HS-27A (cell line): ENCODE measurements at places on chromosomes 4 and X.

DNA sequence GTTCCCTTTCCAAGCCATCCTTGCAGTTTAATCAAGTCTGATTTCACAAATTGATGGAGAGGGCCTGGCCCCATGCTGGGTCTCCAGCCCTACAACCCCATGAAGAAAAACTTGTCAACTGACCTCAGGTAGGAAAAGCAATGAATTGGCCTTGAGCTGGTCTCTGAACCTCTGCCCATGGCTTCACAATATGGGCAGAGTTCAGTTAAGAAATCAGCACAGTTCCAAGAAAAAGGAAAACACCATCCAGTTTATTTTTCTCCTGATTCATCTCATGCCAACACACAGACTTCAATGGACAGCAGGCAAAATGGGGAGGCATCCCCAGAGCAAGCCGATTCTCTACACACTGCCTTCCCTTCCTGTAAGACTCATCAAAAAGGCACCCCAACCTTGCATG, 3.3 kb downstream of the RIPPLY1 start:
- DNase-seq = no peak

DNA sequence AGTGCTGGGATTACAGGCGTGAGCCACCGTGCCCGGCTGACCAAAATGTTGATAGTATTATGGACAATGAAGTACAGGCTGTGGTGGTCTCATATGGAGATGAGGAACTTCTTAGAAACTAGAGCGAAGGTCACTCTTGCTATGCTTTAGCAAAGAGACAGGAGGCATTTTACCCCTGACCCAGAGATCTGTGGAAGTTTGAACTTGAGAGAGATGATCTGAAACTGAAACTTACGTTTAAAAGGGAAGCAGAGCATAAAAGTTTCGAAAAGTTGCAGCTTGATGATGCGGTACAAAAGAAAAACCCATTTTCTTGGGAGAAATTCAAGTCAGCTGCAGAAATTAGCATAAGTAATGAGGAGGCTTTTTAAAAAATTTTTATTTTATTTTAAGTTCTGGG, 8.5 kb upstream of the CTAG2 start:
- no peak for DNase-seq

- DNase-seq = no peak
These were observed 99.5 kb upstream of the CTSO start for GRCh38 chr4:156053174-156053573.

GRCh38 chrX:155841232-155841631, 39.9 kb upstream of the VAMP7 start:
- DNase-seq = no peak
